ENCODE measurements at places on chromosomes 3 and 15.
A peak's percentile ranks its signal among the peaks of the same experiment; 100 is the strongest.

GRCh38 chr3:56783644-56784447 lies 17.9 kb downstream of the ARHGEF3 start:
- peak; percentile 36 for DNase-seq

DNA sequence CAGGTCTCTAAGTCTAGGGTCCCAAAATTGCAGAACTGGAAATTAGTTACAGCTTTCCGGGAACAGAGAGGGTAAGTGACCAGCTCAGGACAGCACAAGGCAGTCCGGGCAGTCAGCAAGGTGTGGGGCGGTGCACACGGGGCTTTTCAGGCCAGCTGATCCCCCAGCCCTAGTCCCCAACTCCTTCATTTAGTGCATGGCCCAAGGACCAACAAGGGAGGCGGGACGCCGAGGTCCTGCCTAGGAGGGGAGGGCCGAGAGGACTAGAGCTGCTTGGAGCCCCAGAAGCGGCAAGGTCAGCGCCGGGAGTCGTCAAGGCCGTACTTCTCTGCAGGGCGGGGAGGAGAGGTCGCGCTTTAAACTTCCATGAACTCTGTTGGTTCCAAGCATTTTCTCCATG lies 2.0 kb upstream of the PDE8A start:
- no peak for DNase-seq

DNA sequence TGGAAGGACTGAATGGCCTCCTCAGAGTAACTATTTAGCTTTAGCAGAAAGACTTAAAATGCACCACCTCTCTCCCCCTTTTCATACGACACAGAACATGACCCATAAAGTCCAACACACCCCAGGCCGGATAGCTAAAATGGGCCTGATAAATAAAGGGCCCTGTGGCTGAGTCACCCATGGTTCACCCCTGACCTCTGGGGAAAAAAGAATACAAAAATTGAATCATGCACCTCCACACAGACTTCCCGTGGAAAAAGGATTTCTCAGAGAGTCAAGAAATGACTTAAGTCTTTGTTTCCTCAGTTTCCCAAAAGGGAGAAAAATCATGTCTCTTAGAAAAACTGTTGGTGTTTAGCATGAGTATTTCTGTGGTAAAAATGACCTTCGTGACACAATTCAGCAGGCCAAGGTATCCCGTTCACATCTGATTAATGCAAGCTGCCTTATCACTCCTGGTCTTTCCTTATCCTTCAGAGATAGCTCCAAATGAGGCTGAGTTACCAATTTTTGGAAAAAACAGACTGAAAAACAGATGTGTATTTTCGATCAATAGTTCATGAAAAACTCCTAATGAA lies 34.0 kb upstream of the ARHGEF3 start:
- no peak for DNase-seq

GRCh38 chr3:11362600-11362999 lies 90.4 kb downstream of the ATG7 start:
- DNase-seq: no peak

GRCh38 chr3:28334552-28334951 lies 14.0 kb upstream of the ZCWPW2 start:
- DNase-seq: no peak

- DNase-seq: no peak
These were observed 264.4 kb downstream of the TIGIT start for GRCh38 chr3:114558271-114558670.

DNA sequence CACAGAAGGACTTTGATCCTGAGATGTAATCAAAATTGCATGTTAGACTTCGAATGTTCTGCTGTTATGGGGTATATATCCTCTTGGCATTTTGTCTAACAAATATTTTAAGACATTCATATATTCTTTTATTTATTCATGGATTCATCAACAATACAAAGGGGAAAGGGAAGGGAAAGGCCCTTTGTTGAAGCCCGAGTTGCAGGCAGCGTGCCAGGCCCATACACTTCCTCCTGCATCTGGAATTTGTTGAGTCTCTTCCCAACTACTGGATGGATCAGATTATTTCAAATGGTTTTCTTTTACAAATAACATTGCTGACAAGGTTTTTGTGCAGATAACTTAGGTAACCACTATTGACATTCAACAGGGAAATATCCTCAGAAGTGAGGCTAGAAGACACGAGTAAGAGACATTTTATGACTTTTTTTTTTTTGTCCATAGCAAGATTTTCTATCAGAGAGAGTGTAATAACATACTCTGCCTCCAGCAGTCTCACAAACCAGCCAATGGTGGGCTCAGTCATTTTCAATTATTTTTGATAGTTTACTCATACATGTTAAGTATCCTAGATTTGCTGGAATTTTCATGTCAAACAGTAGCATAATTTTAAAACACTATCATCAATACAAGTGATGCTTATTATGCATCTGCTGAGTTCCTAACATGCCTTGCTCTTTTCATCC lies 94.3 kb downstream of the RPL39L start:
- no peak for DNase-seq

DNA sequence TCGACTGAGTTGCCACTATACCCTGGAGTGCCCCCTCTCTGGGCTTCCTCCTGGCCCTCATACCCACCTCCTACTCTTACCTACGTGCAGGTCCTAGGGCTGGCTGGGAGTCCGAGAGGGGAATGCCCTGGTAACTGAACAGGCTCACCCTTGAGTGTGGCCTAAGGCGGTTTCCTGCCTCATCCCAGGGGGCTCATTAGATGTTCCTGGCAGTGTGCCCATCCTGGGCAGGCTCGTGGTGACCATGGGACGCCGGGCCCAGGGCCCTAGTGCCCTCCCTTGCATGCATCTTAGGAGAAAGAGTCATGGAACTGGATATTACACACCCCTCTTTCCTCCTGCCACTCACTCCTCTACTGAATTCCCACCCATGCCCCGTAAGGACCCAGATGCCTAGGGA lies 2.8 kb downstream of the SEMA4B start:
- no peak for DNase-seq

GRCh38 chr15:79849789-79850188 lies 47.0 kb downstream of the MTHFS start:
- no peak for DNase-seq

- DNase-seq: no peak
These were observed 170.3 kb upstream of the MCTP2 start for GRCh38 chr15:94061041-94061440.

DNA sequence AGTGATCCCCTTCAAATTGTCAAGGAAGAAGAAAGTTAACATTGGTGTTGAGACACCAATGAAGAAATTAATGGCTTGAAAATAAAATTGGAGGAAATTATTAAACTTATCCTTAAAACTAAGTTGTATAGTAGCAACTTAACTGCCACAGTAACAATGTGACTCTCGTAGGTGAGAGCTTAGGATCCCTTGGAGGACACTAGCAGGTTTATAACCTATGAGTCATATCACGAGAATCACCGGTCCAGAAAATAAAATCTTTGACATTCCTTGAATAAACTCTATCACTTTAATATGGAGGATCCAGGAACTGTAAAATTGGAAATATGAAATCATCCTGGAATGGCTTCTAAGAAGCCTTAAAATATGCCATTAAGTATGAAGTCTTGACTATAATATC lies 2.1 kb downstream of the GHSR start:
- DNase-seq: no peak

Data from activated CD4-positive, alpha-beta T cell treated with anti-CD3 and anti-CD28 coated beads for 24 hours (primary cell).